Stimulated activated CD4-positive, alpha-beta T cell treated with anti-CD3 and anti-CD28 coated beads, Interleukin-12 subunit alpha, Interleukin-12 subunit beta, amount 100 ng/mL, for 4 hours (primary cell): ENCODE measurements at places on chromosomes 1 and 21.

DNA sequence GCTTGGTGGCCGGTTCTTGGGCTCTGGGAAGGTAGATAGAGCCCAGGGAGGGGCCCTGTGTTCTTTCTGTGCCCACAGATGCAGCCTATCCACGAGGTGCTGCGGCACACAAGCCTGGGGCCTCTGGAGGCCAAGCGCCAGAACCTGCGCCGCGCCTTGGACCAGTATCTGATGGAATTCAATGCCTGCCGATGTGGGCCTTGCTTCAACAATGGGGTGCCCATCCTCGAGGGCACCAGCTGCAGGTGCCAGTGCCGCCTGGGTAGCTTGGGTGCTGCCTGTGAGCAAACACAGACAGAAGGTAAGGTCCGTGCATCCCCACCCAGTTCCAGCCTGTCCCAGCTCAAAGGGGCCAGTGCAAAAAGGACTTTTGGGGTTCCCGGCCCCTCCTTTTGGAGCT, 53.5 kb downstream of the C8B start:
- no peak for DNase-seq

- DNase-seq = no peak
These were observed 1.1 kb downstream of the TOR3A start for GRCh38 chr1:179082999-179083335.

GRCh38 chr21:17269760-17270159, 243.1 kb upstream of the CXADR start:
- no peak for DNase-seq

GRCh38 chr1:14082331-14082730, 382.3 kb downstream of the PRDM2 start:
- DNase-seq = no peak

DNA sequence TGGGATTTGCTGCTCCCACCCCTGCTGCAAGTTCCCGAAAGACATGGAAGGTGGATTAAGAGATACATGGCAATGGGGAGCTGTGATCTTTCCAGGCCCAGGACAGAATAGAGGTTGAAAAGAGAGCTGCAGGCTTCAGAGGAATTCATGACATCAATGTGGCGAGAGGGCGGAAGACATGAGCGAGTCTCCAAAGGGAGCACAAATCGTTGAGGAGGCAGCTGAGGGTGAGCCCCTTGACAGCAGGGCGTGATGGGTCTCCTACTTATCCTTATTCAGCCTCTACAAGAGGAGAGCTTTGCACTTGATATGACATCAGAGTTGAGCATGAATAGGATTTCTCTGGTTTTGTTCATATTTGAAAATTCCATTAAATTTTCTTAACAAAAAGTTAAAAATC, 45.5 kb upstream of the TACSTD2 start:
- no peak for DNase-seq

DNA sequence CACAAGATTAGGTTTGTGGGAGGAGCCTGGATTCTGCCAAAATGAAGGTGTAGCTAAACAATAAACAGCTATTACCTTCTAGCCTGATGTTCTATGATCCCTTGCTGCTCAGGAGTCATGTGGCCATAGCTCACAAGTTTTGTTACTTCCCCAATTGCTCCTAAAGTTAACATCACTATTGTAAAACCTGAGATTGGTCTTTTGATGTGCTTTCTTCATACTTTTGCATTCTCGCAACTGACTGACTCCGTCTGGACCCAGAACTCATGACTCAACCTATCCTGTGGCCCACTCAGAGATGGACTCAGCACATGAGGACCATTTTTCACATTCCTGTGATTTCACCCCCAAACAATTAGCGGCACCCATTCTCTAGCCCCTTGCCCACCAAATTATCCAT, 69.1 kb downstream of the PTGS2 start:
- DNase-seq = no peak

- DNase-seq = no peak
These were observed 82.8 kb downstream of the CASZ1 start for GRCh38 chr1:10713614-10714013.

- no peak for DNase-seq
These were observed 7.1 kb upstream of the IKBKE start for GRCh38 chr1:206463137-206463536.

DNA sequence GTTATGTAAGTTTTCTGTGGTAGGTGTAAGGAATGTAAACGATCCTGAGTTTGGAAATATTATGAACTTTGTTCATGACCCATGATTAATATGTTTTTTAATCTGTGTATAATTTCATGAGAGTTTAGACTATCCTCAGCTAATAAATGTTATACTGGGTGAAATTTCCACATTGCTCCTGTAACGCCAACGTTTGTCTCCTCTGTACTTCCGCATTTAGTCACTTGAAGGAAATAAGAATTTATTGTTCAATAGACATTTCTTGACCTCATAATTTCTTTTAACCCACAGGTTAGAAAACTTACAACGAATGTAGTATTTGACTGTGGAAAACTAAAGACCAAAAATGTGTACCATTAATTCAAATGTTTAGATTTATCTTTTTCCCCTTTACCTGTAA, 876 bp downstream of the KCNJ15 start:
- DNase-seq = no peak

DNA sequence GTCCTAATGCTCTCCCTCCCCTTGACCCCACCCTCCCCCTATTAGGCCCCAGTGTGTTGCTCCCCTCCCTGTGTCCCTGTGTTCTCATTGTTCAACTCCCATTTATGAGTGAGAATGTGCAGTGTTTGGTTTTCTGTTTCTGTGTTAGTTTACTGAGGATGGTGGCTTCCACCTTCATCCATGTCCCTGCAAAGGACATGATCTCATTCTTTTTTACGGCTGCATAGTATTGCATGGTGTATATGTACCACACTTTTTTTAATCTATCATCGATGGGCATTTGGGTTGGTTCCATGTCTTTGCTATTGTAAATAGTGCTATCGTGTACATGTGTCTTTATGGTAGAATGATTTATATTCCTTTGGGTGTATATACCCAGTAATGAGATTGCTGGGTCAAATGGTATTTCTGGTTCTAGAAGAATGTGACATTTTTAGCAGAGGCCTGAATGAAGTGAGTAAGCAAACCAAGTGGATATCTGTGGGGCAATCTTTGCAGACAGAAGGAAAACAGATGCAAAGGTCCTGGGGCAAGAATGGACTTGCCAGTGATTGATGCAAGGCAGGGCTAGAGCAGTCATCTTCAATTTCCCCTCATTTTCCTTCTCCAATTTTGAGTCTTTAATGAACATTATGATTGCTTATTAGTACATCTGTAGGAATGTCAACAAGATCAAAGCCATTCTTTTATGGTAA, 50.2 kb downstream of the UBE4B start:
- no peak for DNase-seq

- no peak for DNase-seq
These were observed 25.0 kb upstream of the CHRM3 start for GRCh38 chr1:239361403-239361802.

DNA sequence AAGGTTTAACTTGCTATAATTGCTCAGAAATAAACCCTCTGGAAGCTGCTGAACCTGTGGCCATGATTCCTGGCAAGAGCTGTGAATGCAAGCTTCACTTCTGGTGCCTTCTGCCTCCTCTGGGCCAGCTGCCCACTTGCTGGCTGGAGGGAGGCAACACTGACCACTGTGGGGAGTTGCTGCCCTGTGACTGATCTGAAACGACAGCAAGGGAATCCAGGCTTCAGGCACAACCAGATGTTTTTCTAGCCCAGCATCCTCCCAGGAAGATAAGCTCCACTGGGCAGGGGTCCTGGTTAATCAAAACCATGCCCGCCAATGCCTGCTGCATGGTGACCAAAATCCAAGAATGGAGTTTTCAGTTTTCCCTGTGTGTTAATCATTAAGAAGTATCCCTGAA, 180.0 kb upstream of the HMGB4 start:
- no peak for DNase-seq

- DNase-seq = peak; percentile 20
These were observed 594 bp downstream of the LUZP1 start for GRCh38 chr1:23168079-23168444.

DNA sequence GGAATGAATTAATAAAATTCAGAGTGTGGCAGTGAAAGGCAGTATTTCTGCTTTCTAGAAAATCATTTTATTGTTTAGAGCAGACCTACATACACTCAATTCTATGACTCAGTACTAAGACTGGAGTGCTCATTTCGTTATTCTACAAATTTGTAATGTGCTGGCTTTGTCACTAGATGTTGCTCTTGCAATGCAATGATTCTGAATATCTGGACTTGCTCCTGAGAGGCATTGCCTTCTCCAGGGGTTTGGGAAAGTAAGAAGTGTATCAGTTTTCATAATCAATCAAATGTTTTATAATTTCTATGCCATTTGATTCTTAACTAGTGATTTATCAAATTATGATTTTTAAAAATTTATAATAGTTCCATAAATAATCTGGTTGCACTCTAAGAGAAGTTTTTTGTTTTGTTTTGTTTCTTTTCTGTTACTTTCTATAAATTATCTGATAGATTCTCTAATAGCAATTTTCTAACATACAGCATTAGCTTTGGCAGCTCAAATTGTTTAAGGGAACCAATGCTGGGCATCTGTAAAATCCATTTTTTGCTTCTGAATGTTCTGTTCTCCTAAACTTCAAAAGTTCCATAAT, 280.5 kb upstream of the SGIP1 start:
- DNase-seq = no peak

DNA sequence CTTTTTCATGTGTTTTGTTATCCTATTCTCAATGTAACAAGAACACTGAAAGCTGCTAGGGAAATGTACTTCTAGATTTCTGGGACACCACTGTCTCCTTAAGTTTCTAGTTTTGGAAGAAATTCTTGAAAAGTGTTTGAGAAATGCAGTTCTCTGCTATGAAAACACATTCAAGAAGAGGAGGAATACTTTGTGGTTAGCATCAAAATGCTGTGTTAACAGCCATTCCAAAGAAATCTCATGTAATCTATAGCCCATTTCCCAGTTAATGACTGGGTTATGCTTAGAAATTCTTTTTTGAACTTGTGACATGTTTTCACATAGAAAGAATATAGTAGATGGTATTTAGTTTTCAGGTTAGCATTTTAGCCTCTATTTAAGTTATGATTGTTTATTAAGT, 6.0 kb downstream of the RAVER2 start:
- no peak for DNase-seq

GRCh38 chr1:204711103-204711946, 25.8 kb upstream of the LRRN2 start:
- no peak for DNase-seq

DNA sequence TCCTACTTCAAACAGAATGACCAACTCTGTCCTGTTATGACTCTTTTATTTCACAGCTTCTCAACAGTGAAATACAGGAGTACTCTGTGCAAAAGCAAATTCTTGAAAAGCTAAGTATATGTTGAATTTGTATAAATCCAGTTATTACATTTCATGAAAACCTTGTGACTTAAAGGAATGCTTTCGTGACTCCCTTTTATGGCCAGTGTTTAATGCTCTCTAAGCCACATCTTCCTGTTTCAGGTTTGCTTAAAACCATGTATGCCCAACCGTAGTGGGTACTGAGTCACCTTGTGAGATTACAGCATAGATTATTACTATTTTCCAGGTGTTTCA, 40.2 kb upstream of the KIF1B start:
- DNase-seq = no peak

- DNase-seq = no peak
These were observed 74.7 kb downstream of the KIFAP3 start for GRCh38 chr1:169999761-170000160.

- no peak for DNase-seq
These were observed 4.1 kb downstream of the SLAMF9 start for GRCh38 chr1:159949981-159950381.

- DNase-seq = no peak
These were observed 21.4 kb downstream of the WNT9A start for GRCh38 chr1:227926216-227926791.

DNA sequence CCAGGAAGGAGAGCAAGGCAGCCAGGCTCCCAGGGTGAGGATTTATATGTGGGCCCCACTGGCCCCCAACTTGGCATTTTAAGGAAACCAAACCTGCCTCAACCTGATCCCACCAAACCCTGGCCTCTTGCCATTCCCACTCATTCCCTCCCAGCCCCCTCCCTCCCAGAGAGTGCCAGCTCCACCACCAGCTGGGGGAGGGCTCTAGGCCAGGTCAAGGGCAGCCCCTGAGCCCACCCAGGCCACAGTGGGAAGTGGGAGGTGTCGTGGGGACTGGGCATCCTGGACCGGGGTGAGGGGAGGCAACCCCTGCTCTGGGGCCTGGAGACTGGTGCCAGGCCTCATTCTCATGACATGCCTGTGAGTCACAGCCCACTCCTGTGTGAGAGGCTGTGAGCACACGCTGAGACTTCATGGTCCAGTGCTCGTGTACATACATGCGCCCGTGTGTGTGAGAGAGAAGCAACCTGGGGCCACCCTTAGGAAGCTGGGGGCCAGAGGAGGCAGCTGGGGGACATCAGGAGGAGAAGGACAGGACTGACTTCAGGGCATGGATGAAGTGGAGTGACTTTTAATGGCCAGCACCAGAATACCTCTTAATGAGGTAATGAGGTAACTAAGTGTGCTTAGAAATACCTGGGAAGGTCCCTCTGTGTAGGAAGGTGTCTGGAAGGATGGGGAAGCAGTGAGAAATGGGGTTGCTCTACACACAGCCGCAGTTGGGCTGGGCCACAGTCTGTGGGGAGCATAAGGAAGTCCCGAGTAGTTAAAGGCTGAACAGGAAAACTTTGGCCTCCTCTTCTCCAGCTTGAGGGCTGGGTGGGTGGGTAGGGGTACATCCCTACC, at the start of gene S100A2:
S100A2 (minus strand) TSS at position 316 of the 846 bp plus-strand sequence. CDS start 1,967 bp downstream, outside the sequence.
- peak; percentile 51 for DNase-seq

GRCh38 chr1:32028746-32029145, 15.1 kb downstream of the KHDRBS1 start:
- no peak for DNase-seq

DNA sequence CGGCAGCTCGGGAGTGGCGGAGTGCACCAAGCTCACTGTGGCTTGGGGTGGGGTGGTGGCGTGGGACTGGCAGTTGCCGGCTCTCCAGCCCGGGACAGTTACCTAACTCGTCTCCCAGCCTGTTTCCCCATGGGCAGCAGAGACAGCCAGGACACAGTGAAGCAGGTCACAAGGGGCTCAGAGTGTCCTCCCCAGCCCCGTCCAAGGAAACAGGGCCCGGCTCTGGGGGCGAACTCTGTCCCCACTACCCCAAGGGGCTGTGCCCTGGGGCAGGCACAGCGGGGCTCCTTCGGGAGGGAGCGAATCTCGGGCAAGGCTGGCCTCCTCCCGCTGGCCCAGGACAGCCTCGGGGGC, 759 bp downstream of the GPR157 start:
- DNase-seq = peak; percentile 8

DNA sequence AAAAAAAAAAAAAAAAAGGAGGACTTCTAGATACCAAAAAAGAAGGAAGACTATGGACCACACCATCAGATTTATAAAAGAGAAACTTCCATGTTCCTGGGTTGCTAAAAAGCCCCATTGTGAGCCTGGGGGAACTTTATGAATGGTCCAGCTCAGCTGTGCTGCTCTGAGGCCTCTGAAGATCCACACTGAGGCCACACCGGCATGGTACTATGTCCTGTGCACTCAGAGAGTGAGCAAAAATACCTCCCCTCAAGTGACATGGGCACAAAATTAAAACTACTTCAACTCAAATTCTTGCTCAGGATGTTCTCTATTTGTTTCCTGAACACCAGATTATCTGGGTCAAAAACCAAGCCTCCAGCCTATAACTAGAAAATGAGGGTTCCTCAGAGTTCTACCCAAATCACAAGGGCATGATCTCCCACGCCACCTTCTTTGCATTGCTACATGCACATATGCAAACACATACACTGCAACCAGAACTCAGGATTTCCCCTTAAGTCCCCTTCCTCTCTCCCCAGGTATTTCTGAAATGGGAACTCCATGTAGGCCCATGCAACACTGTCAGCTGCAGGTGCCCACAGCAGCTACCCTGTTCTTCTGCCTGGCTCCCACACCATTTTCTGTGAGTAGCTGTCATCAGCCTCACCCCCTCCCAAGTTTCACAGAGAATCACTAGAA, 94.4 kb downstream of the SH3GLB1 start:
- DNase-seq = no peak

- no peak for DNase-seq
These were observed 7.8 kb upstream of the MUTYH start for GRCh38 chr1:45348020-45348419.
